Body of pancreas (tissue), 4 donors: ENCODE measurements at places on chromosomes 1 and 21.

DNA sequence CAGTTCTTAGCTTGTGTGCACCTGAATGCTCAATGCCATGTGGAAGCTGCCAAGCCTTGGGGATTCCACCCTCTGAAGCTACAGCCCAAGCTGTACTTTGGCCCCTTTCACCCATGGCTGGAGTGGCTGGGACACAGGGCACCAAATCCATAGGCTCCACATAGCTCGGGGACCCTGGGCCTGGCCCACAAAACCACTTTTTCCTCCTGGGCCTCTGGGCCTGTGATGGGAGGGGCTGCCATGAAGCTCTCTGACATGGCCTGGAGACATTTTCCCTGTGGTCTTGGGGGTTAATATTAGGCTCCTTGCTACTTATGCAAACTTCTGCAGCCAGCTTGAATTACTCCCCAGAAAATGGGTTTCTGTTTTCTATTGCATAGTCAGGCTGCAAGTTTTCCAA, 579.9 kb downstream of the MATN1 start:
- DNase-seq, result no peak

DNA sequence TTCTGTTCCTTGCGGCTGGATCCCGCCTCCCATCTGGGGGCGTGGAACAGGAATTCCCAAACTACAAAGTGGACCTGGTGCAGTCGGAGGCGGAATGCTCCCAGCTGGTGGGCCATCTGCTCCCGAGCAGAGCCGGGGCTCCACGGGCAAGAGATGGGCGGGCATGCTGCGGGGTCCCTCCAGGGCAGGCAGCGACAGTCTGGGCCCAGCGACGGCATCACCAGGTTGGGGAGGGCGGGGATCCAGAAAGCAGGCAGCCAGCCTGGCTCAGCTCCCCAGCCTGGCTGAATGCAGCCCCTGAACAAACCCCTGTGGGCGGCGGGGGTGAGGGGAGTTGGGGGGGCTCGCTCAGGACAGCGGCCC, 3.6 kb downstream of the MEGF6 start:
- no peak for DNase-seq

DNA sequence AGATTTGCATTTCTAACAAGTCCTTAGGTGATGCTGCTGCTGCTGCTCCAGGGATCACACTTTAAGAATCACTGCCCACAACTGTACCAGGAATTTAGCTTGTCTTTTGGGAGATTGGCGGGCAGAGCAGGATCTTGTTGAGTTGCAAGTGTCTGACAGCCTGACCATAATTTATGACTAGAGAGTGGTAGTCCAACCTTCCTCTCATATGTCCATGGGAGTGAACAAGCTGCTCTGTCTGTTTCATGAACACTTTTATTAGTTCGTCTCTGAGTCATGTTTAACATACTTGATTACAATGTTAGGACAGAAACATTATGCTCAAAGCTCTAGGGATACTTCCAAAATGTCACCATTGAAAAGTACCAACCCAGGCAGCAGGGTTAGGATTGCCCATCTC, 169.6 kb downstream of the TGFB2 start:
- DNase-seq, result no peak

DNA sequence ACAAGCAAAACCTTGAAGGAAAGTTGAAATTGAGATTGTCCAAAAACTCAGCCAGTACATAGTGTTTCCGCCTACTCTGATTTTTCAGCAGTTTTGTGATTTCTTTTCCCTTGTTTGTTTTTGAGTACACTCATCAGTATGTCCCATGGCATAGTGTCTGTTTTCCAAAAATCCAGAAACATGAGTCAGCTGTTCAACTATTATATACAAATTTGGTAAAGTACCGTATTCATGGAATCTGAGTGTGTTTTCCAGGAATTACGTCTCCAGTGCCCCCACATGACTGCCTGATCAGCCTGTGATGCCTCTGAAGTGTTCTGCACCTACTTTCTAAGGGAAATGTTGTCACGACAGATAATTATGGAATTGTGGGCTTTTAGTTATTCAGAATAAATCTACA, 186.8 kb downstream of the LTN1 start:
- DNase-seq, result no peak

- no peak for DNase-seq
These were observed 62.5 kb upstream of the TNFSF4 start for GRCh38 chr1:173269490-173270230.

DNA sequence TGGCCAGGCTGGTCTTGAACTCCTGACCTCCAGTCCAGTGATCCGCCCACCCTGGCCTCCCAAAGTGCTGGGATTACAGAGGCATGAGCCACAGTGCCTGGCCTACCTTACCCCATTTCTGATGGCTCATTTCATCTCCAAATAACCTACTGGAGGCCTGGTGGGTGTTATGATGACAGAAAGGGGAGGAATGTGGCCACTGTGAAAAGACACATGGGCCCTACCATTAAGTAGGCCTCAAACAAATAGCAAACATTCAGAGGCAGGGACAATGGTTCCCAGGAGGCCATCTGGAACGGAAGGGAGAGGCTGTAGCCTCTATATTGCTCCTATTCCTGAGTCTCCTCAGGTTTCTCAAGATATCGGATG, 932 bp upstream of the FCRLA start:
- no peak for DNase-seq

- DNase-seq, result peak; percentile 78
These were observed 742 bp upstream of the PDE9A start for GRCh38 chr21:42652527-42653230.

GRCh38 chr1:150563340-150564038, 14.3 kb downstream of the ADAMTSL4 start:
- peak; percentile 90 for DNase-seq

GRCh38 chr1:224219612-224220059, 36.6 kb downstream of the DEGS1 start:
- DNase-seq, result peak; percentile 43

GRCh38 chr21:36124395-36124794, 10.5 kb upstream of the CBR3 start:
- no peak for DNase-seq

DNA sequence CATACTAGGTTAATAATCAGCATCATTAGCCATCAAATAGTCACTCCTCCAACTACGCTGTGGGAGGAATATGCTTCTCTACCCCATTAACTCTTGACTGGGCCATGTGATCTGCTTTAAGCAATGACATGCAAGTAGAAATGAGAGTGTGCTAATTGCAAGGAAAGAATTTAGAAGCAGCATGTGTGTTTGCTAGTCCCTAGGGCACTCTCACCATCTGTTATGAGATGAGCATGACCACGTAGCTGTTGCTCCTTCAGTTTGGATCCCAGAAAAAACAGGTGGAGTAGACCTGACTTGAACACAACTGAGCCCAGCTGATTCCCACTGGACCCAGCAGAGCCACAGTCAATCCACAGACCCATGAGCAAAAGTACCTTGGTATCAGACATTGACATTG, 19.7 kb upstream of the RGS7 start:
- DNase-seq, result no peak

DNA sequence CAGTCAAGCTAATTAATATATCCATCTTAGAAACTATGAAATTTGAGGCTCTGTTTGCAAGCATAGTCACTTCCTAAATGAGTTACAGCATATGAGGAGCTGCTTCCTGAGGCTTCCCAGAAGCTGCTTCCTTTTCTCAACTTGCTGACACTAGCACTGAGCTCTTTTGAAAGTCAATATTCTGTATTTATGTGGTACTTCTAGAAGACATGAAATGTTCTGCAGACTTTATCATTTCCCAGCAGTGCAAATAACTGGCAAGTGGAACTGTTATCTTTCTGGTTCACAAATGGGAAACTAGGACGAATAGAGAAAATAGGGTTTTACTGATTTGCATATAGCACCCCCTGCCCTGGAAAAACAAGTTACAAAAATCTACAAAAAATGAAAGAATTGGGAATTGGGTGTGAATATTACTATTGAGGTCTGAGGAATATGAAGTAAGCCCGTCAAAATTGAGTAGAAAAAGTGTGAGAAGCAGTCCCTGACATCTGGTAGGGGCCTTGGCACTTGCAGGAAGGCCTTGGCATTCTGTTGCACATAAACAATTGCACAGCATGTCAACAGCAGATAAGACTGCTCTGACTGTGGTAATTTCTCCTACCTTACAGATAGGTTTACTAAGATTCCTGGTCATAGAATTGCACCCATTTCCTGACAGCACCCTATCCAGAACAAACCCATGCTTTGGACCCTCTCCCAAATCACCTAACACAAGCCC, 7.1 kb downstream of the GIPC2 start:
- no peak for DNase-seq

- no peak for DNase-seq
These were observed 2.5 kb downstream of the ZCCHC17 start for GRCh38 chr1:31299365-31299764.

GRCh38 chr1:240031009-240031408, 60.7 kb upstream of the FMN2 start:
- no peak for DNase-seq

DNA sequence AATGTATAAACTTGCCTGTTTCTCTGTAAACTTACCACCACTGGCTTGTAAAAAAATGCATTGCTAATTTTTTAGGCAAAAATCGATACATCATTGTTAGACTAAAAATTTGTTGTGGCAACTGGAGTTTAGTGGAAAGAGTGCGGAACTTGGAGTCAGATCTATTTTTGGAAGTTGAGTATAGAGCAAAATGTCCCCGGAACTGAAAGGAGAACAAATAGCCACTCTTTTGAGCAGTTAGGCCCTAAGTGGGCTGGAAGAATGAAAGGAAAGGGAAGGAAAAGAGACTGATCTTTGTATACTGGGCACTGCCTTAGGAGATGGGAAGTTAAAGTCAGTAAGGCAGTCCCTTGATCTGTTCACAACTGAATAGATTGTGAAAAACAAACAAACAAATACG, 30.2 kb downstream of the OPTC start:
- DNase-seq, result no peak

DNA sequence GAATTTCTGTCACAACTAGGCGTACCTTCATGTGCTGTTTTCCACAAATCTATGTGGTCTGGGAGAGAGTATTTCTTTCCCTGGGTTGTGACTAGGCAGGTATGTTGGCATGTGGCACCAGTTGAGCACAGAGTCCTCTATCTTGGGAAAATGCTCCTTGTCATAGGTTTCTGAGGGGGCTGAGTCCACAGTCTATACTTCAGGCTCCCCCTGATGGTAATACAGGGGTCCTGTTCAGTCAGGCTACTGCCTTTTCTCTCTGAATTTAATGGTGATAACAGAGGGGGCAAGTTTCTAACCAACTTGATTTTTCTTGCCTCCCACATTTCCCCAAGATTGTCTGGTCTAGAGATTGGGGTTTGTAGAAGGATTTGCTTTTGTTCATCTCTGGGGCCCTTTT, 35.8 kb downstream of the VANGL1 start:
- DNase-seq, result no peak

GRCh38 chr1:164659621-164660411, 100.8 kb downstream of the PBX1 start:
- DNase-seq, result peak; percentile 96

GRCh38 chr1:232636799-232637198, 6.9 kb upstream of the SIPA1L2 start:
- no peak for DNase-seq

DNA sequence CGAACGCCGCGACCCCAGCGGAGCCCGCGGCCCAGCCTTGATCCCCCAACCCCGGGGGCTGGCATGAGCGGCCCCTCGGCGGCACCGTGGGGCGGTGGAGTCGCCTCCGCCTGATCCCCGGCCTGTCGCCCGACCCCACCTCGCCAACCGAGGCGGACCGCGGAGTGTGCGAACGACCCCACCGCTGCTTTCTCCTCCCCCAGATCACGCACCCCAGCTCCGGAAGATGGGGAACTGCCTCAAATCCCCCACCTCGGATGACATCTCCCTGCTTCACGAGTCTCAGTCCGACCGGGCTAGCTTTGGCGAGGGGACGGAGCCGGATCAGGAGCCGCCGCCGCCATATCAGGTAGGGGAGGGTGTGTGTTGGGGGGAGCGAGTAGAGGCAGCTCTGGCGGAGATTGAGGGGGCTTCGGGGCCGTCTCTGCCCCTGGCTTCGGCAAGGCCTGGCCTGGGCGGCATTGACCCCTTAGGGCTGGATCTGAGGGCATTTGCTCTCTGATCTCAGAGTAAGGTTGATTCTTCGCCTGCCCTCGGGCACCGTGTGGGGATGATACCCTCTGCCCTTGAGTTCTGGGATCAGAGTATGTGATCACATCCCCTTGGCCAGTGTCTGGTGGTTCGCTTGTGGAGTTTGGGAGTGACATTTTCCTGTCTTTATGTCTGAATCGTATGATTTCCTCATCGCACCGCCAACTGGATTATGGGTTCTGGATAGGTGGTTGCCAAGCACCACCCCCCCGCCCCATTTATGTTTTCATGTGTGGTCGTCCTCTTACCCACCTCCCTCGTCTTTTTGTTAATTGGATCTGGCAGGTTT, 668 bp downstream of the RNF11 start:
- peak; percentile 38 for DNase-seq

DNA sequence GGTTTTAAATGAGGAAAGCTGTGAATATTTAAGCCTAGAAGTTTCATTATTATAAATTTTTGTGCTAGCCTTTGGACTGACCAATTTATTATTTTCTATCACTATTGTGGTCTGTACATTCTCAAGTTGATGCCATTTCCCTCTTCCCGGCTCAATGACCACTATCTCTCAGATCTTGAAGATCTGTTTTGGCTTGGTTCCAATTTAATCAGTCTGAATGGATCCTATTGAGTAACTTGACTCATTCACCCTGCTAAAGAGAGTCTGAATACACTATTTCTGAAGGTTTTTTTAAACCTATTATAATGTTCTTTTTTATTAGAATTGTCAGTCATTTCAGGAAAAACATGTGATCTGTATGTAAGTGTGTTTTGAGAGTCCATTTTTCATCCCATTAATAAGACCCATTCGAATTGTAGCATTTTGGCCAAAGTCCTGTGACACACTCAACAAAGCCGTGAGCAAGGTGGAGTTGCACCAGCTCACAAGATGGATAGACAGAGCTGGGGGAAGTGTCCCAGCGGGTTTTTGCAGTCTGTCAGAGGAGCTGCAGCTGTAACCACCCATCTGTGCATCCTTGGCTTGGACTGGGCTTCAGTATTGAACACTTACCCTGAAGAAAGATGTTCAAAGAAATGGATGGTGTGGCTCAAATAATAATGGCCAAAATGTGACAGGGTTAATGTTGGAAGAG, 145.6 kb downstream of the NFIA start:
- DNase-seq, result no peak

DNA sequence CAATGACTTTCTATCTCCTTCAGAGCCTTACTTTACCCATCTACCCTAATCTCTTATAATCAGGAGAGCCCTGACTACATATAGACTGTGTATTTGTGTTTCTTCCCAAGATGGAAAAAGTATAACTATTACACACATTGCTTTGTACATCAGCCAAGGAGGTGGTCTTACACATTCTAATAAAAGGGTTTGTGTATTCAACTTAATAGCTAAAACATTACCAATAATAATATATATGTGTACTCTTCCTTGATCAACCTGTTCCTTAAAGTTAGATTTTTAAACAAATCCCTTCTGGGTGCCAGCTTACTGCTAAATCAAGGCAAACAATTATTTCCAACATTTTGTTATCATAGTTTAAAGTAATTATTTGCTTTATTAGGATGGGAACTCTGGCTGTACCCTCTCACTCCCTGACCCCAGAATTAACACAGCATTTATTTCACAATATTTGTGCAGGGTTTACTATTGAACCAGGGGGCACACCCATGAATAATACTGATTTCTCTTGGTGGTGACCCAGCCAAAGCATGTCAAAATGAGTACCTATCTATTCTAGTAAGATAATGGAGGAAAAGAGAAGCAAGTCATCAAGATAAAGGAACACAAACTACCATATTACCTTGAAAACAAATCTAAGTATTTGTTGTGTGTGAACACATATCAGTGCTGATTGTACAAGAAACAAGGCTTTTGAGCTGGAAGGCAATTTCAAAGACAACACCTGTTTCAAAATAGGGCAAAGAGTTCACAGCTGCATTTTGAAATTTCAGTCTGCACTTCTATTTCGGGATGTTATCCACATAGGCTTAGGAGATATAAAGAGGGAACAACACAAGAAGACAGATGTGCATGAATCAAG, 30.1 kb upstream of the SLC45A3 start:
- DNase-seq, result no peak
